ENCODE measurements at places on chromosomes 12 and 14.
A peak's percentile ranks its signal among the peaks of the same experiment; 100 is the strongest.

- DNase-seq: no peak
These were observed 53.6 kb upstream of the BCL11B start for GRCh38 chr14:99325591-99325990.

GRCh38 chr14:30882431-30882830 lies 8.1 kb downstream of the COCH start:
- no peak for DNase-seq

- no peak for DNase-seq
These were observed 91.5 kb upstream of the ZFP36L1 start for GRCh38 chr14:68884031-68885030.

DNA sequence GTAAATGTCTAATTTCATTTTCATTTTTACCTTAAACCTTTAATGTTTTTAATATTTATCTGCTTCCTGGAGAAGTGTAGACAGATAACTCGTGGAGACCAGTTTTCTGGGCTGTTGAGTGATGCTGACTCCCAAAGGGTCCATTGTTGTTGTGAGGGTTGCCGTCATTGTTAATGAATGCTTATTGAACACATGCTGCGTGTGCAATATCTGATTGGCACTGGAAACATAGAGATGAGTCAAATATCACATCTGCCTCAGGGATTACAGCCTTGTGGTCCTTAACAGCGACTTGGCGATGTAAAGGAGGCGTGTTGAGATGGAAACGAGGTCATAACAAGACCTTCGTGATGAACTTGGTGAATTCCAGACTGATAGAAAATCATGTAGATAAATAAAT lies 85.9 kb downstream of the FBXW8 start:
- no peak for DNase-seq

DNA sequence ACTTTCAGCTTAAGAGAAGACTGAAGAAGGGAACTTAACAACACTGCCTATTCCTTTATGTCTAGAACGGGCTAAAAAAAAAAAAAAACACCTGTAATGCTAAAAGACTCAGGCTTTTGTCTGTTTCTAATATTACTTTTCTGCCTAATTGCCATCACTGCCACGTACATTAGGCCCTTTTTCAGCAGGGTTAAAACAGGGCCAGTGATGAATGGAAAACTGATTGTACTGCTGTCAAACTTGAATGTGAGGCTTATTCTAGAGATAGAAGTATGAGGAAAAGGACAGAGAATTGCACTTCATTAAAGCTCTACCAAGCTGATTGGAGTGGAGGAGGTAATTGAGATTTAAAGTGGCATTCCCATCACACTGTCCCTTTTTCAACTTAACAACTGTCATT lies 535.8 kb downstream of the PRKD1 start:
- no peak for DNase-seq

DNA sequence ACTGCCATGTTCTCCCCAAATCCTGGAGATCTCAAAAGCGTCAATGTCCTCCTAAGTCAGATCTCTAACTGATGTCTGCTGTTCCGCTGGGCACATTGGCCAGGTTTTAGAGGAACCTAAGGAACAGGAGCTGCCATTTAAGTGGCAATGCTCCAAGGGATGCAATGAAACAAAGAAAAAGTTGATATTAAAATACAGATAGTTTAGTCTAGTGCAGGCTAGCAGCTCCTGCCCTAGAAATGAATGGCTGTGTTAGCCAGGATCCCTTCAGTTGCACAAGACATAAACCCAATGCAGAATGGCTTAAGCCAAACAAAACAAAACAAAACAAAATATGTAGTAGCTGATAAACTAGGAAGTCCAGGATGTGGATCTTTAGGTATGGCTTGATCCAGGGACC lies 144.1 kb downstream of the HMGA2 start:
- DNase-seq: no peak

DNA sequence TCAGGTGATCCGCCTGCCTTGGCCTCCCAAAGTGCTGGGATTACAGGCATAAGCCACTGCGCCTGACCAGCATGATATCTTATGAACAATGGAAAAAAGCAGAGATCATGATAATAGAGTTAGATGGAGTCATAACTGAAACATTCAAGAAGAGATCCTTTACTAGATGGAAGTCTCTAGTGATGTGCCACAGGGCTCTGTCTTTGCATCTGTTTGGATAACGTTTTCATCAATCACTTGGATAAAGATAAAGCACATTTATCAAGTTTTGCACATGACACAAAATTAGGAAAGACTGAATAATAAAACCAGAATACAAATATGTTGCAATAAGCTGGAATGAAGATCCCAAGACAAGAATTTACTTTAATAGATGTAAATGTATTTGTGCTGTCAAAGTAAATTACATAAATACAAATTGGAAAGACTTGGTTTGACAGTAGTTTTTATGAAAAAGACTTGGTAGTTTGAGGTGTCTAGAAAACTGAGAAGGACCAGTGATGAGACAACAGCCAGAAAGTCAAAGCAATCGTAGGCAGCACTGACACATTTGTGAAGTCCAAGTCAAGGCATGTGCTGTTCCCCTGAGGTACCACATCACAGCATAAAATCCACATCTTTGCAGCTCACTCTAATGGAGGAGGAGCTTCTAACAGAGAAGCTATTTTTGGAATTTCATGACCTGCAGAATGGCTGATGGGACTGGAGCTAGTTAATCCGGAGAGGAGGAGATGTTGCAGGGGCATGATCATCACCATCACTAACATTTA lies 28.5 kb downstream of the GPRC5A start:
- DNase-seq: no peak

DNA sequence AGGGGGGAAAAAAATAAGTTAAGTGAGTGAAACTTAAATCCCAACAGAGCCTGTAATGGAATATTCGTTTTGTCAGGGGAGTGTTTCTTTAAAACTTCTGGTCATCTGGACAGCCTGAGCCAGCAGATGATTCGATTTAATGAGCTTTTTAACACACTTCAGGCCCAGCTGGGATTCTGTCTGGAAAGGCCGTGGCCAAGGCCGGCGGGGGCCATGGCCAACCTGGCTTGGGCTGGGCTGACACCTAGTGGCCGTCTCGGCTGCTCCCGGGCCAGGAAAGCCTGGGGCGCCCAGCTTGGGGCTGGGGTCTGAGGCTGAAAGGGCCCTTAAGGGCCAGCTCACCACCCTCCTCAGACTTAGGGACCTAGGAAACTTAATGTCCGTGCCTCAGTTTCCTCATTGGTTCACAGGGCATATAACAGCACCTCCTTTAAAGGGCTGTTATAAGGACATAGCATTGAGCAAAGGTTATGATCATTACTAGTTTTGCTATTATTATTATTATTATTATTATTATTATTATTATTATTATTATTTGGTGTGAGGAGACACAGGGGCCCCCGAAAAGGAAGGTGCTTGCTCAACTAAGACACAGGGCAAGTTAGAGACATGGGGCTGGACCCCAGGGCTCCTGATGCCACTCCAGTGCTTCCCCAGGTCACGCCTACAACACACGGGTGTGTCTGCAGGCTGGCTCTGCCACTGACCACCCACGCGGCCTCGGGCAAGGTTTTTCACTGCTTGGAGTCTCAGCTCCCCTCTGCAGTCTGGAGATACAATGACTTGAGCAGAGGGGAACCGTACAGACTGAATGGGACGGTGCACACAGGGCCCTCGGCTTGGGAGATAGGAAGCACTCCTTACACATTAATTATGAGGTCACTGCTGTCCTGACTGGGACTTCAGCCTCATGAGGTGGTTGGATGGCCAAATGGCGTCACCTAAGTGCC lies 84.0 kb downstream of the SYNE3 start:
- DNase-seq: no peak

DNA sequence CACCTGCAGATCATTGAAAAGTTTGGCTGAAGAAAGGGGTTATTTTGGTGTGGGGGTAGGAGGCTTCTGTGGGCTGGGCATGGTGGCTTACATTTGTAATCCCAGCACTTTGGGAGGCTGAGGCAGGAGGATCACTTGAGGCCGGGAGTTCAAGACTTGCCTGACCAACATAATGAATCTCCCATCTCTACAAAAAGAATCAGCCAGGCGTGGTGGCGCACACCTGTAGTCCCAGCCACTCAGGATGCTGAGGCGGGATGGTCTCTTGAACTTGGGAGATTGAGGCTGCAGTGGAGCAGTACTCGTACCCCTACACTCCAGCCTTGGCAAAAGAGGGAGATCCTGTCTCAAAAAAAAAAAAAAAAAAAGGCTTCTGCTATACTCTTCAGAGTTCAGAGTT lies 7.0 kb downstream of the DDIT3 start:
- DNase-seq: no peak

DNA sequence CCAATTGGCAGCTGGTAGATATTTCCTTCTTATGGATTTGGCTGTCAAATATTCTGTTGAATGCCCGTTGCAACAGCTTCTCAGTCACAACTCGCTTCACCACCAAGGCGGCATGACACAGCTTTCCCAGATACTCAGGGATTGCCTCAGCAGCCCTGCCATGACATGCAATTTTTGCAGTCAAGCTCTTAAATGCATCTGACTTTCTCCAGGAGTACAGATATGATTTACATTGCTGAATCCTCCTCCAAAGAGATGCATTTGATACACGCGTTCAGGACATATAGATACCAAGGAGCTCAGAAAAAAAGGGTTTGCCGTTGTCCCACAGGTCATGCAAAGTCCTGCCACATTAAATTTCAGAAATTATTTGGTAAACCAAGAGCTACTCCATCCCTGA lies 6.5 kb downstream of the KRT5 start:
- DNase-seq: no peak

GRCh38 chr12:32501835-32502333 lies 102.5 kb downstream of the FGD4 start:
- DNase-seq: no peak

GRCh38 chr14:97827746-97828145 lies 1030.6 kb downstream of the VRK1 start:
- DNase-seq: no peak

DNA sequence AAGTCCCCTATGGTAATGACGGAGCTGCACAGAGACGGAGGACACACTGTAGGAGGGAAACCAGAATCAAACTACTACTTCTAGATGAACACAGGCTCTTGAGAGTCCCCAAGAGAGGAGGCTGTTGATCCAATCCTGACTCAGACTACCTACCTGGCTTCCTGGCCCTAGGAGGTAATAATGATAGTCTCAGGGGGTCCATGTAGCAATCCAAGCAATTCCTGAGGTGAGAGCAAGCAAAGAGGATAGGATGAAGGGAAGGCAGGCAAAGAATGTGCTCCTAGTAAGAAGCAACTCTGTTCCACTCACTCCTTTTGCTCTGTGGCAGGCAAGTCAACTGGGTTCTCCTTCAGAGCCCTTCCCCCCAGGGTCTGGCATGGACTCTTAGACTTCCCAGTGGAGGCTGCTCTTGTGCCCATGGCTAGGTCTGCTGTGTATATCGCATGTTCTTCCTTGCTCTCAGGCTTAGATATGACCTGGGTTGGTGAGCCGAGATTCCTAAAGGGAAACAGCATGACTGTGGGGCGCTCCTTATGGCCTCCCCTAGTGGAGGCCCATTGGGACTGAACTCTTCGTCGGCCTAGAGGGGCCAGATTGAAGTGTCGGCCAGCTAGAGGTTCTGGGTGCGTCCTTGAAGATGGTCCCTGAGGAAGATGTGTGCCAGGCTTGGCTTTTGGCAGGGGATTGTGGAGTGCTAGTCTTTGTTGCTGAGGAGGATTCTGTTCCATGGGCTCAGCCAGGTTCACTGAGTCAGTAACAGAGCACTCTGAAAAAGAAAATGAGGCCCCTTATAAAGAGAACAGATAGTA lies 2.1 kb downstream of the TINF2 start:
- DNase-seq: no peak

- peak; percentile 32 for DNase-seq
These were observed 914 bp upstream of the PACS2 start for GRCh38 chr14:105313381-105314286.

All from activated CD8-positive, alpha-beta T cell treated with anti-CD3 and anti-CD28 coated beads for 36 hours (primary cell).